ENCODE measurements at places on chromosomes 6 and 20.

GRCh38 chr6:79375635-79376337 is 141.3 kb upstream of the HMGN3 start:
- peak; percentile 29 for DNase-seq

DNA sequence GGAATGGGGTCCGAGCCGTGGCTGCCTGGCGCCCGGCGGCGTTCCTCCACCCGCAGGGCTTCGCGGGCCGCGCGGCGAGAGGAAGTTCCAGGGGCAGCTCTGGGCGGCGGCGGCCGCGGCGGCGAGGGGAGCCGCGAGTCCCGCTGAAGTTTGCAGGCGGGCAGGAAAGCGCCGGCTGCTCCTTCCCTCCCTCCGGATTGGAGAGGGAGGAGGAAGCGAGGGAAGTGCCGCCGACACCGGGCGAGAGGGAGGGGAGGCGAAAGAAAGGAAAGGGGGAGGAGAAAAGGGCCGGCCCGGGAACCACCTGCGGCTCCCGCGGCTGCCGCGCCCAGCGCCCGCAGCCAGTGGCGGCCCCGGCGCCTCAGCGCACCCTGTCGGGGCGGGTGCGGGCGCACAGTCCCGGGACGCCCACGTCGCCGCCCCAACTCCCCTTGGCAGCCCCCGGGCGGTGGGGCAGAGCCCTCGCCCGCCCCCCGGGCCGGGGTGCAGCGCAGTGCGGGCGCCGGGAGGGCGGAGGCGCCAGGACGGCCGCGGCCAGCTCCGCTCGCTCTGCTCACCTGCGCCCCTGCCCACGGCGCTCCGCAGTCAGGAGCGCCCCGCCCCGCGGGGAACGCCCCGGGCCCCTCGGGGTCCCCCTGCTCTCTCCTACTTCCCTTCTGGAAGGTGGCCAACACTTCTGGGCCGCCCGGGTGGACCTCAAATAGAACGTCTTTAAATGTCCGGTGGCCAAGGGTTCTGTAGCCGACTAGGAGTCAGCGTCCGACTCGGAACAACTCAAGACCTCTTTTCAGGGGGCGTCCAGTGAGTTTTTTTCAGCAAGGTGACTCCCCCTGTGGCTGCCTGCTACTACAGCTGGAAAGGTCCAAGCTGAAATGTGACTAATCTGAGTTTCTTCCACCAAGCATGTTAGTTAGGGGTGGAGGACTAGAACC is 80.3 kb upstream of the CCDC28A start:
- peak; percentile 73 for DNase-seq

DNA sequence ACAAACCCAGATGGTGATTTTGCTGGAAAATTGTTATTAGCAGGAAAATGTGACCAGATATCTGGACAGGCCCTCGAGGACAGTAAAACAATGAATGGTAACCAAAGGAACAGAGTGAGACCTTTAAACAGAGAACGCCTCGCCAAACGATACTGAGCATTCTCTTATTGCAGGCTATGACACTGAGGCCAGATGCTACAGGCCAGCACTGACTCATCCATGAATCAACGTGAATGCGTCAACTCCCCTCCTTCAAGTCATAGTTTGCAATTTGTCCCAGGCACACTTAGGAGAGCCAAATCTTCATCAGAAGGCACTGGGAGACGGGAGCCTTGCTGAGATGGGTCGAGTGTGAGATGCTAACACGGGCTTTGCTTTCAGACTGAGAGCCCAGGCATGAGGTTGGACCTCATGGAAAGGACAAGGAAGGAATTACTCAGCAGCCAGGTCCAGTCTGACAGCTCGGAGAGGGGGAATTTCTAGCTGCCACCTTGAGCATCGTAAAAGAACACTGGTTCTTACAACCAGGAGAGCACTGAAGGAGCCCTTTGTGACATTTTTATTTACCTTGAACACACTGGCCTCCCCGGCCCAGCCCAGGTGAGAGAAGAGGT is 60.7 kb downstream of the BMP7 start:
- DNase-seq, result no peak

GRCh38 chr6:15754035-15754705 is 91.3 kb upstream of the DTNBP1 start:
- DNase-seq, result no peak

DNA sequence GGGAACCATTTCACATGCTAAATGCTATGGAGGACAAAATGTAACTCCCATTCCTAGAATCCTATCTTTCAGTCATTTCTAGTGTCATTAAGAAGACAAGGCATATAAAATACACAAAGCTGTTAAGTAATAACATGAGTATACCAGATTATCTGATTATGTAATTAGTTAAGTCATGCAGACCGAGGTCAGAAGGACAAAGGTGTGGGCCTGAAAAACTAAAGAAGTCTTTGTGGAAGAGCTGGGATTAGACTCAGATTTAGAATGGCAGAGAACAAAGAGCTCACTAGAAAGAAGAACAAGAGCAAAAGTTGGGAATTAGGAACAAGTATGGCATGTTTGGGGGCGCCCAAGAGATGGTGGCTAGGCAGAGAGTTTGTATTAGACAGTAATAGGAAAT is 37.0 kb downstream of the EFHC1 start:
- DNase-seq, result no peak

DNA sequence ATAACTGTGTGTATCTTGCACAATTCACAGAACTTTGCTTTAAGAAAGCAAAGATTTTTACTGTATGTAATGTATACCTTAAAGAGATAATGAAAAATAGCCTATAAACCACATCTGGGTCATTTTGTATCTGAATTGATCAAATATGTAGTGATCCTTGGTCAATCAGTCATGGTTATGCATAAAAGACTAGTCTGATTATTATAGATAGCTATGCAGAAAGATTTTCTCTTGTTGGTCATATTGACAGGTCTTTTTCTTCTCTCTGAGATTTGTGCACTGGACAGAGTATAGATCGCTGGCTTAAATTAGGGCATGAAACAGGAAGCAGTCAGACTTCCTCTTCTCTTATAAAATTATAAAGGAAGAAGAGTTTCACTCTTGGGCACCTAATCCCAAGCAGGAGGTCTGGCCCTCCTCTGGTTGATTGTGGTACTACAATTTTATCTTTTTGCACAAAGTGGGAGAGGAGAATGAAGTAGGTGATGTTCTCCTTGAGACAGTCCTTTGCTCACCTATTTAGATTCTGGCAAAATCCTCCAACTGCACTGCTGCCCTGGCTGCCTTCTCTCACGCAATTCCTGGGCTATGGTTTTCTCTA is 380.9 kb upstream of the RGS17 start:
- DNase-seq, result no peak

- DNase-seq, result no peak
Observed at GRCh38 chr20:10551732-10552724, 116.9 kb downstream of the SLX4IP start.

- DNase-seq, result no peak
Observed at GRCh38 chr6:154951345-154952200, 43.5 kb upstream of the TIAM2 start.

- DNase-seq, result no peak
Observed at GRCh38 chr20:1362484-1362883, 30.4 kb downstream of the FKBP1A start.

DNA sequence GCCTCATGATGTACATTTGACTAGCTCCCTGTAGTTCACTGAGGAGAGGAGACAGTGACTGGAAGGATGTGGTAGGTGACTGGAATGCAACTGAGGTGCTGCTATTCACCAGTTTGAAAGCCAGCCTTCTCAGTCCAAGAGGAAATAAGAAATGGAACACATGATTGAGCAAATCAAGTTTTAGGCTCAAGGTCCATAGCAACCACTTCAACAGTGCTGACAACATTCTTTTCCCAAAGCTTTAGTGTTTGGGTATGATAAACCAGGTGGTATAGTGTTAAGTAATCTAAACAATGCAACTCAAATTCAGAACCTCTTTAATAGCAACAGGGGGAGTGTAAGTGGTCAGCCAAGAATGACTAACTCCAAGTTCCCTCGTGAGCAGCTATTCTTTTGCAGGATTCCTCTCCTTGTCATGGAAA is 9.2 kb downstream of the ZHX3 start:
- no peak for DNase-seq

- DNase-seq, result no peak
Observed at GRCh38 chr20:19947611-19948264, 69.4 kb upstream of the NAA20 start.

- DNase-seq, result peak; percentile 44
Observed at GRCh38 chr6:158536891-158537798, 22.7 kb upstream of the TMEM181 start.

GRCh38 chr20:52231230-52231746 is 39.7 kb upstream of the ZFP64 start:
- no peak for DNase-seq

- no peak for DNase-seq
Observed at GRCh38 chr6:33857093-33857931, 53.5 kb upstream of the MLN start.

DNA sequence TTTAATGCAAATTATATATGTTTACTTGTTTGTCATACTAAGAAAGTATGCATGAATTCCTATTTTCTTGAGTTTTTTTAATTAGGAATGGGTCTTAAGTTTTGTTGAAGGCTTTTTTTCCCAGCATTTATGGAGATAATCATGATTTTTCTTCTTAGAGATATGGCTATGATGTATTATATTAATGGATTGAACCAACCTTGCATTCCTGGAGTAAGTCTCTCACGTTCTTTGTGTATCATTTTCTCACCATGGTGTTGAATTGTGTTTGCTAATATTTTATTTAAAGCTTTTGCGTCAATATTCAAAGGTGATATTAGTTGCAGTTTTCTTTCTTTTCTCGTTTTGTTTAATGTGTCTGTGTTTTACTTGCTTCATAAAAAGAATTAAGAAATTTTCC is 48.4 kb upstream of the SLC35D3 start:
- DNase-seq, result no peak

DNA sequence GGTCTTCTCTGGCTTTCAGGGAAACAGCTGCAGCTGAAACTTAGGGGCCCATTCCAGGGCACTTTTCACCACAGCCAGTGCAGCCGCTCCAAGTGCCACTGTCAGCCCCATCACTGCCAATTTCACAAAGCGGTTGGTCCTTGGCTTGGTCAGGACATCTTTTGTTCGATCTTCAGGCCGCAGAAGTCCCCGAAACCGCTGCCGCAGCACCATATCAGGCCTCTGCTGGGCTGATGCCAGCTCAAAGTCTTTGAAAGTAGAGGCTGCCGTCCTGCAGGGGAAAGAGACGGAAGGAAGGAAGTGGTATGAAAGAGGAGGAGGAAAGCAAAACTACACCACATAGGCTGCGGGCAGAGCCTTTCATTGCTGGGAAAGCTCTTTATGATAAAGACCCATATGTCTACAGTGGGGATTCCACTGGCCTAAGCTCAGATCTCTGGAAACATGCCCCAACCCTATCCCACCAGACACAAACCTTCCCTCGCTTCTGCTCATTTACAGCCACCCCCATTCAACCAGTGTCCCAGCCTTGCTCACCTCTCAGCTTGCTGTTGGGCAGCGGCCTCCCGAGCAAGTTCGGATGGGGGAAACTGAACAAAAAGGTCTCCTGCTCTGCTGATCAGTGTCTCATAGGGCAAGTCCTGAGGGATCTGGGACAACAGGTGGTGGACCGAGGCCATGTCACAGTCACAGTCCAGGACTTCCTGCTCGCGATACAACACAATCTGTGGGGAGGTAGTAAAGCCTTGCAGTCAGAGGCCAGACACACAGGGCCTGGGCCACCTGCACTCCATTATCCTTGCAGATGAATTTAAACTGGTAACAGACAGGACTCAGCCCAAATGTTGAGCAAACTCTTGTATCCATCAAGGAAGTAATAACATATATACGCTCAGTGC is 23.5 kb downstream of the TBC1D20 start:
- DNase-seq, result no peak

DNA sequence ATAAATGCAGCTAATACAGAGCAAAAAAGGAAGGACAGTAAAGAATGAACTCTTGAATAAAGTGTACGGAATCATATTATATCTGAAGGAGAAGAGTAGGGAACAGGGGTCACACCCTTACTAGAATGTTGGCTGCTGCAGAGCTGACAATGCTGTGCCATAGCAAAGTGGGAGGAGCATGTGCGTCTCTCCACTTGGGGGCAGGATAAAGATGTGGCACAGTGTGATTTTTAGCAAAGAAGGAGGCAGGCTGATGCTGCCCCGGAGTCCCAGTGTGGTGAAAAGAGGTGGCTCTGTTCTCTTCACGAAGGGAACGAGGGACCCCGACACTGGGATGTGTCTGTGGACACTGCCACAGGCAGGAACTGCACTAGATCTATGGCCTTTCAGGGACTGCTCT is 67.5 kb downstream of the INSM1 start:
- no peak for DNase-seq

GRCh38 chr20:35511814-35512420 is 17.5 kb downstream of the C20orf173 start:
- peak; percentile 15 for DNase-seq
